ENCODE measurements at places on chromosomes 11 and 22.

- H3K4me3 ChIP-seq: no peak overlapping the region
- no peaks in the 10 kb centered on the region for H3K36me3 ChIP-seq
- H3K27me3 ChIP-seq: no peaks in the 10 kb centered on the region
Measured at GRCh38 chr11:133413703-133414102, 118.6 kb downstream of the OPCML start.

GRCh38 chr11:120649316-120649715 lies 137.8 kb downstream of the GRIK4 start:
- no peak overlapping the region for H3K4me3 ChIP-seq
- no peaks in the 10 kb centered on the region for H3K36me3 ChIP-seq
- H3K4me1 ChIP-seq: no peaks in the 10 kb centered on the region
- H3K27ac ChIP-seq: no peak overlapping the region
- peaks cover 20% of the 10 kb centered on the region for H3K27me3 ChIP-seq
- DNase-seq: no peak

- no peak overlapping the region for H3K4me3 ChIP-seq
- H3K4me1 ChIP-seq: no peaks in the 10 kb centered on the region
- H3K27ac ChIP-seq: no peak overlapping the region
- peak; percentile 46 for DNase-seq
- no peaks in the 10 kb centered on the region for H3K36me3 ChIP-seq
Measured at GRCh38 chr11:74255741-74256375, 55.6 kb downstream of the P4HA3 start.

- no peak for DNase-seq
- H3K4me3 ChIP-seq: no peak overlapping the region
- peaks cover 5% of the 10 kb centered on the region for H3K27me3 ChIP-seq
- no peak overlapping the region for H3K27ac ChIP-seq
- no peaks in the 10 kb centered on the region for H3K4me1 ChIP-seq
Measured at GRCh38 chr11:101866619-101867491, 48.0 kb upstream of the CEP126 start.

- no peaks in the 10 kb centered on the region for H3K36me3 ChIP-seq
- no peak overlapping the region for H3K4me3 ChIP-seq
- peaks cover 2% of the 10 kb centered on the region for H3K4me1 ChIP-seq
- no peaks in the 10 kb centered on the region for H3K27me3 ChIP-seq
Measured at GRCh38 chr11:3104961-3105790, 48.0 kb upstream of the CARS1 start.

- H3K4me1 ChIP-seq: no peaks in the 10 kb centered on the region
- H3K27ac ChIP-seq: no peak overlapping the region
- peaks cover 5% of the 10 kb centered on the region for H3K27me3 ChIP-seq
- DNase-seq: no peak
- no peak overlapping the region for H3K4me3 ChIP-seq
Measured at GRCh38 chr11:11396301-11397035, 43.4 kb upstream of the CSNK2A3 start.

- H3K27ac ChIP-seq: peak overlapping the region; percentile 81
- peak overlapping the region; percentile 54 for H3K4me3 ChIP-seq
- H3K4me1 ChIP-seq: peaks cover 74% of the 10 kb centered on the region
- H3K27me3 ChIP-seq: no peaks in the 10 kb centered on the region
Measured at GRCh38 chr11:102306817-102307726, 10.2 kb upstream of the BIRC3 start.

DNA sequence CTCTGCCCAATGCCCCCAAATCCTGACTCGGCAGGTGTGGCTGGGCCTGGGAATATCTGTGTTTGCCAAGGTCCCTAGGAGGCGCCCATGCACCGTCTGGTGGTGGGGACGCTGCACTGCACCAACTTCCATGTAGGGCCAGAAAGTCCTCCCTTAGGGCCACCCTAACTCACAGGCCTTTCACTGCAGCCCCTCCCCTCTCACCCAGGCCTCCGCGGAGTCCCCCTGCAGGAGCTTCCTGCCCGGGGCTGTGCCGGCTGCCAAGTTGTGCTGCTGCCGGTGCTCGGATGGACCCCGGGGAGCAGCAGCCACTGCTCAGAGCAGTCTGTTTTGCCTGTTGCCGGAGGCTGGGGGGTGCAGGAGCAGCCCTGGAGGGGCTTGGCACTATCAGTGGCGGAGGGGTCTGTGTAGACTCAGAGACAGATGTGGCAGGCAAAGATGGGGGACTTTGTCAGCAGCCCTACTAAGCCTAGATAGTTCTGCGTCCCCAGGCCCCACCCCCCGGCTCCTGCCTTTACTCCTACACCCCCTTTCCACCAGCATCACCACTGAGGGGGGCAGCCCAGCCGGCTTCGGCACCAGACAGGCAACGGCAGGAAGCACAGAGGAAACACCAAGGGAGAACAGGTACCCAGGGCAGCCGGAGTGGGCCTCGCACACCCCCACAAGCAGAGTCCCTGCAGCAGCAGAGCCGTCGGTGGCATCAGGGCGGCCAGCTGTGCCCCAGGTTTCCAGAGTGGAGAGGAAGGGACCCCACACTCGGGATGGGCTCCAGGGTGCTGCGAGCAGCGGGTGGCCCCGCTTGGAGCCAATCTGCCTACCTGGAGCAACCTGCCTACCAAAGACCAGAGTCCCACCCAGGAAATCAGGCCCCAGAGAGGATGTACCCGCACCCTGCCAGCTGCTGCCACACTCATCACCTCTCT lies 124.3 kb downstream of the TRIM29 start:
- H3K36me3 ChIP-seq: no peaks in the 10 kb centered on the region
- no peak overlapping the region for H3K27ac ChIP-seq
- no peak overlapping the region for H3K4me3 ChIP-seq
- no peak for DNase-seq
- peaks cover 38% of the 10 kb centered on the region for H3K27me3 ChIP-seq
- no peaks in the 10 kb centered on the region for H3K4me1 ChIP-seq

DNA sequence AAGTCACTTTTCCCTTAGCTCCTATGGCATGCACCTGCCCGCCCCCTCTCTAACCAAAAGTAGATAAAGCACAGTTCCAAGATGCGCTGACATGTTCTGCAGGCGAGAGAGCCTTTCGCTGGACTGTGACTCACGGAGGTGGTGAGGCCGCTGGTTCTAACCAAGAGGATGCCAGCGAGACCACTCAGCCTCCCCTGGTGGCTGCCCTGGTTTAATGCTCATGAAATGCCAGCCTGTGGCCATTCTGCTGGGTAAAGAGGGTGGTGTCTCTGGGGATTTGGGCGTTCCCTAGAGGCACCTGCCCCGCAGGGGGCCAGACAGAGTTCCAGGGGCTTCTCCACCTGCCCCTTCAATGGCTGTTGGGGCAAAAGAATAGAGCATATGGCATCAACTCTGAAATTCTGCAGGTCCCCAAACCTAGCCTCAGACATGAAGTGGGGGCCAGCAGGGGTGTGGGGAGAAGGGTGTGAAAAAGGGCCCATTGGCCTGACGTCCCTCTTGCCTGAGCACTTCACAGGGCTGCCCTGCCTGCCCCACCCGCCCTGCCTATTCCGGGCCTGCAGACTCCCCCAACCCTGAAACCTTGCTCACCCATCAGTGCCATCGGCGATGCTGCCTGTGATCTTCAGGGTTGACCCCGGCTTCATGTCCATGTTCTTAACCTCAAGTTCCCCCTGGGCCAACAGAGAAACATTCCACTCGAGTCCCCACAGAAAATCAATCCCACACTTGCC lies 8.5 kb downstream of the LGALS2 start:
- DNase-seq: no peak
- no peaks in the 10 kb centered on the region for H3K36me3 ChIP-seq
- H3K27ac ChIP-seq: no peak overlapping the region
- H3K4me3 ChIP-seq: no peak overlapping the region
- no peaks in the 10 kb centered on the region for H3K27me3 ChIP-seq
- H3K4me1 ChIP-seq: peaks cover 4% of the 10 kb centered on the region

DNA sequence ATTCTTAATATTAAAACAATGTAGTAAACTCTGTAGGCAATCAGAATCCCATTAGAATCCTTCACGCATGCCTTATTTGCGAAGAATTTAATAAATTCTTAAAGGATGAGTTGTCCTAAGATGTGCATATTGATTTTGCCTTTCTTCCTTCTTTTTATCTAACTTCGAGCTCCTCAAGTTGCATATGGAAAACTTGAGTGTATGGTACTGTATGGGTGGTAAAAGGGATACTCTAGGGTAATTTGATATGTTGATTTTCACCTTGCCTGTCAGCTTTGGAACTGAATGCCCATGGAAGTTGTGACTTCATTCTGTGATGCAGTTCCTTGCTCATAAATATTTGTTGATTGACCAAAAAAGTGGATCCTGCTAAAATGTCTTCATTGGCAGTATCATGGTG lies 193.8 kb downstream of the DDX10 start:
- H3K36me3 ChIP-seq: peaks cover 11% of the 10 kb centered on the region
- H3K4me3 ChIP-seq: no peak overlapping the region
- no peaks in the 10 kb centered on the region for H3K27me3 ChIP-seq

GRCh38 chr11:119796363-119797060 lies 67.5 kb upstream of the NECTIN1 start:
- H3K4me3 ChIP-seq: no peak overlapping the region
- no peak for DNase-seq
- H3K27ac ChIP-seq: no peak overlapping the region
- H3K27me3 ChIP-seq: peaks cover 4% of the 10 kb centered on the region
- H3K36me3 ChIP-seq: no peaks in the 10 kb centered on the region

DNA sequence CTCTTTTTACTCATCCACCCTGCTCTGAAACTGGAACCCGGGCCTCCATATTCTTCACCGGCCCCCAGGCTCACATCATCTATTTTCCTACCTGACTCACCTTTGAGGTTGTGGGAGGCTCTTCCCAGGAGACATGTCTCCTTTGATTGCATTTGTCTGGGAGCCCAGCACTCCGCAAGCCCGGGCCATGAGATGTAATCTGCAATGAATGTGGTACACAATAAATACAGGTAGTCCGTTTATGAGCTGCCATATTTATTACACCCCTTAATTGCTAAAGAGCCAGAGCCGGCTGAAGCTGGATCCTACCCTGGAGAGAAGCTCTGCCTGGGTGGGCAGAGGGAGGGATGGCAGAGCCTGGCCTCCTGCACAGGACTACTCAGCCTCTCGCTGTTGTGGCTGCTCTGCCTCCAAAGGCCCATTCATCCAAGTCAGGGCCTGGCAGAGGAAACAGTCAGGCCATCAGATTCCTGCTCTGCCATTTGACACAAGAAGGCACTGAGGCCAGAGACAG lies 49.5 kb downstream of the TP53I11 start:
- H3K4me3 ChIP-seq: no peak overlapping the region
- no peak for DNase-seq
- peaks cover 4% of the 10 kb centered on the region for H3K36me3 ChIP-seq
- no peaks in the 10 kb centered on the region for H3K27me3 ChIP-seq

GRCh38 chr11:114344494-114344893 lies 48.3 kb downstream of the NNMT start:
- no peak overlapping the region for H3K4me3 ChIP-seq
- no peak for DNase-seq
- H3K36me3 ChIP-seq: no peaks in the 10 kb centered on the region
- H3K27ac ChIP-seq: no peak overlapping the region
- no peaks in the 10 kb centered on the region for H3K27me3 ChIP-seq

DNA sequence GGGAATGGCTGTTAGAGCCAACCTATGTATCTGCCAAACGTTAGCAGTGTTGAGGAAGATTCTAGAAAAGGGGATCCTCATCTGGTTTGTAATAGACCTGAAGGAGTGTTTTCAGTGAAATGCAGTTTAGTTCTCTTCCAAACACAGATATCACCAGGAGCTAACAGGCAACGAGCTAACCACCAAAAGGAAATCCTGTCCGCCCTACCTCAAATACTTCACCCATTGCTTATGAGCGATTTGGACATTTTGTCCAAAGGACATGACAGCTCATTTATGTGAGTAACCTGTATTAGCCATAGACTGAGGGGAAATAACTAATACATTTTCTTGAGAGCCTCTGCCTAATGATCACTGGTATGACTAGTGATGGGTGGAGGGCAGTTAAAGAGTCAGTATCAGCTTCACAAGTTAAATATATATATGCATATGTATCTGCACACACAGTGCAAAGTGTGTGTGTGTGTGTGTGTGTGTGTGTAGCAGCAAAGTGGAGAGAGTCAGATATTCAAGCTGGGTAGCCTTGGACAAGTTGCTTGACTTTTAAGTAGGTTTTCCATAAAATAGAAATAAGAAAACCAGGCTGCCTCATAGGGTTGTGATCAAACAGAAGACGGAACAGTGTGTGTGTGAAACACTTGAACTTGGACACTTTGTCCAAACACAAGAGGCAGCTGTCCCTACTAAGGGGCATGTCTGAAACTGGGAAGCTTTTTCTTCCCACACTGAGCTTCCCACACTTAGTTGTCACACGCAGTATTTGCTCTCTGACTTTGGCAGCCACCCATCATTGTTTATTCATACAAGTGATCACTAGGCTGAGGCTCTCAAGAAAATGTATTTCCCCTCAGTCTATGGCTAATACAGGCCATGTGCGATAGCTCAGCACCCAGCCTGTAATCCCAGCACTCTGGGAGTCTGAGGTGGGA lies 940 bp upstream of the C11orf91 start:
- peak overlapping the region; percentile 92 for H3K4me3 ChIP-seq
- peak overlapping the region; percentile 78 for H3K27ac ChIP-seq
- no peaks in the 10 kb centered on the region for H3K36me3 ChIP-seq
- no peaks in the 10 kb centered on the region for H3K27me3 ChIP-seq
- DNase-seq: no peak

DNA sequence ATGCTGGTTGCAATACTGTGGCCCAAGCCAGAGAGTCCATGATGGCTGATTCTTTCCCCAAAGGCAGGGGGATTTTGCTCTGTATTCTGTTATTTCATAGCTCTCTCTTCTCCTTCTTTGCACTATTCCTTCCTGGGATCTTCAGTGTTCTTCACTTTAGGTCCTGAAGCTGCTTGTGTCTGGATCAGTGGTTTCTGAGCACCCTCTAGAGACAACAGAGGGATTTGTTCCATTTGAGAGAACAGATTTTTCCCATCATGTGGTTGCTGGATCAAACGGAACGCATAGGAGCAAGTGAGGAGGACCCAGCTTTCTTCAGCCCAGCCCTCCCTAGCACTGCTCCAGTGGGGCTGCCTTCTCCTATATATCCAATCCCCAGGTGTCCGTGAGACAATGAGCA lies 68.7 kb upstream of the SYN3 start:
- DNase-seq: no peak
- H3K36me3 ChIP-seq: no peaks in the 10 kb centered on the region
- H3K4me1 ChIP-seq: no peaks in the 10 kb centered on the region
- no peak overlapping the region for H3K4me3 ChIP-seq
- H3K27me3 ChIP-seq: peaks cover 11% of the 10 kb centered on the region

DNA sequence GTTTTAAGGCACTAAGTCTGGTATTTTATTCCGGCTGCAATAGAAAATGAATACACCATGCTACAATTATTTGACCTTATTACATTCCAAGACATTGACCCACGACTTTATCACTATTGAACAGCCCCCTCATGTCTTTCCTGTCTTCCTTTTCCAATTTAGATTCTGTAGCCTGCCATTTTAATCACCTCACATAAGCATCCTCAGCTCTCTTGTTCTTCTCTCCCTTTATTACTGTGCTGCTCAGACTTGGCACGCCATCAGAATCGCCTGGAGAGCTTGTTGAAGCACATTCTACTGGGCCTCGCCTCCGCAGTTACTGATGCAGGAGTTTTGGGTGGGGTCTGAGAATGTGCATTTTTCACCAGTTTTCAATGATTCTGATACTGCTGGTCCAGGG lies 38.7 kb upstream of the SWAP70 start:
- H3K36me3 ChIP-seq: no peaks in the 10 kb centered on the region
- H3K4me1 ChIP-seq: no peaks in the 10 kb centered on the region
- H3K27me3 ChIP-seq: no peaks in the 10 kb centered on the region
- no peak overlapping the region for H3K4me3 ChIP-seq
- H3K27ac ChIP-seq: no peak overlapping the region

- H3K4me1 ChIP-seq: no peaks in the 10 kb centered on the region
- no peaks in the 10 kb centered on the region for H3K36me3 ChIP-seq
- no peak overlapping the region for H3K27ac ChIP-seq
- H3K4me3 ChIP-seq: no peak overlapping the region
- no peaks in the 10 kb centered on the region for H3K27me3 ChIP-seq
- DNase-seq: no peak
Measured at GRCh38 chr22:17314487-17314886, 54.8 kb upstream of the CECR2 start.

- no peaks in the 10 kb centered on the region for H3K36me3 ChIP-seq
- no peak overlapping the region for H3K27ac ChIP-seq
- H3K27me3 ChIP-seq: peaks cover 4% of the 10 kb centered on the region
- peaks cover 8% of the 10 kb centered on the region for H3K4me1 ChIP-seq
Measured at GRCh38 chr11:20097319-20098221, 62.7 kb downstream of the DBX1 start.
